ENCODE measurements at places on chromosomes 11 and 22.

DNA sequence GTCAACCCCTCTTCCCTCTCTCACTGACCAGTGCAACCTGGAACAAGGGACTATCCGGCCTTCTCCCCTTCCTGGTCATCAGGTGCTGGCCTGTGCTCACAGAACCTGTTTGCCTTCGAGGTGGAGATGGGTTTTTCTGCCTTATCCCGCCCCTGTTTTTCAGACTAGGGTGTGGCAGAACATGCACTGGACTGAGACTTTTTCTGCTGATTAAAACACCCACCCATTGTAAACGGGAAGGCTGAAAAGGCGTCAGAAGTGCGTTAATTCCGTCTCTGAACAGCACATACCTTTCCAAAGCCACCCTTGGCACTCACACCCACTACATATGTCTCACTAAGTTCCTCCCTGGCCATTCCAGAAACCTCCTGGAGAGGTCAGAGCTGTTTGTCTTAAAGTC, 4.4 kb upstream of the B3GNT6 start:
- ATAC-seq = no peak

GRCh38 chr11:27423125-27423524, 49.5 kb downstream of the LGR4 start:
- ATAC-seq = no peak

DNA sequence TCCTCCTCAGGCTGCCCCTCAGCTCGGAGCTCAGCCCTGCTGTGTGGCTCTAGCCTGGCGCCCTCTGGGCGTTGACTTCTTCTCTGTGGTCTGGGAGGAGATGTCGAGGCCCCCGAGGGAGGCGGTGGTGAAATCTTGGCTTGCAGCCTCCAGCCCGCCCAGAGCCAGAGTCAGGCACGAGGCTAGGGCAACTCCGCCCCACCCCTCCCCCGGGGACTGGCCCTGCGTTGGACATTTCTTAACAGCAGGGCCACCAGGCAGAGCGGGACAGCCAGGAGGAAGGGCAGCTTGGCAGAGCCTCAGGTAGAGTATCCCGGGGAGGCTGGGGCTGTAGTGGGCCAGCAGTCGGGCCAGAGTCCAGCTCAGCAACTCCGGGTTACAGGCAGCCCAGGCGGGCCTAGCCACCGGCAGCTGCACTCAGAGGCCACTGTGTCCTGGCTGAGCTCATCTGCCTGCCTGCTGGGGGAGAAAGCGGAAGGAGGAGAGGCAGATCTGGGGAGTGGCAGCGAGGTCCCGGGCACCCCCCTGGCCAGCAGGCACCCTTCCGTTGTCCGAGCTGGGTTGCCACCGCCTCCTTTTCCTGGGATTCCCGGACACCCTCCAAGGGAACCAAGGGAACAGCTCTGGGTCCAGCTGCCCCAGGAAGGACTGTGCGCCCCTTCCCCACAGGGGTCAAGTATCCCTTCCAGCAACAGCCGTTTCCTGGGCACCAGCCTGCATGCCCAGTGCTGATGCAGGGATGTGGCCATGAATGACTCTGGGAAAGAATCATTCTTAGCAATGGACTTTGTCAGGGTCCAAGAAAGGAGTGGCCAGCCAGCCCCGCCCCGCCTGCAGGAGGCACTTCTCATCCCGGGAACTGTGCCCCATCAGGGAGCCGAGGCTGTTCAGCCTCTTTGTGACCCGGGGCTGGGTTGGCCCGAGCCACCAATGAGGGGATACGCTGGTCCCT, at the start of gene ALDH3B1:
TSS of gene ALDH3B1 (plus strand) at position 238 of the 952 bp plus-strand sequence. CDS start 4,971 bp downstream, outside the sequence.
- peak; percentile 56 for ATAC-seq

DNA sequence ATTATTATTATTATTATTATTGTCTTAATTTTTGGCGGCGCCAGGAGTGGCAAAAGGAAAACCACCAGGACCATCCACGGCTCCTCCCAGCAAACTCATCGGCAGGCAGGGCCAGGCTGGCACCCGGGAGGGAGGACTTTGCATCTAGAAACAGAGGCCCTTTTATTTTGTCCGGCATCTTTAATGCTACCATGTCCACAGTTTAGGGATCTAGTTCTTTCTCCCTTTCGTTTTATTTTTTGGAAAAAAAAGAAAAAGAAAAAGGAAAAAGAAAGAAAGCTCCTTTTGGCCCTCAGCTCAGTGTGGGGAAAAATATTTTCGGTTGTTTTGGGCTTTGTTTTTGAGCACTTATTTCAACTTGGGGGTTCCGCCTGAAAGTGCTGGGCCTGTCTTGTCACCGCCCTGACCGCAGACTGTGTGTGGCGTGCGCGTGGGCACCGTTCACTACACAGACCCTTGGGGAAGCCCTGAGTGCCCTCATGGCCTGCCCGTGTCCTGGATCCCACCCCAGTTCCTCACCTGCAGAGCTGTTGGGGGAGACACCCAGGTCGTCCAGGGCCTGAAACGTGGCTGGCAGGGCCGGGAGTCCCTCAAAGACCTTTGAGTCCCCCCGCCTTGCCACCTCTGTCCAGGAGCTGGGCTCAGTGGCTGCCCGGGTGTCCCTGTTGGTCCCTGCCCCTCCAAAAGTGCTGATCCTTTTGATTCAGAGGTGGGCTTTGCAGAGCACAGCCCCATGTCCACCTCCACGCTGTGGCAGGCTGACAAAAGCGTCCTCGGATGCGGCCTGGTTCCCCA, 69.1 kb upstream of the PPARA start:
- ATAC-seq = no peak

- ATAC-seq = peak; percentile 57
These were observed 26.0 kb downstream of the IL10RA start for GRCh38 chr11:118012083-118012669.

DNA sequence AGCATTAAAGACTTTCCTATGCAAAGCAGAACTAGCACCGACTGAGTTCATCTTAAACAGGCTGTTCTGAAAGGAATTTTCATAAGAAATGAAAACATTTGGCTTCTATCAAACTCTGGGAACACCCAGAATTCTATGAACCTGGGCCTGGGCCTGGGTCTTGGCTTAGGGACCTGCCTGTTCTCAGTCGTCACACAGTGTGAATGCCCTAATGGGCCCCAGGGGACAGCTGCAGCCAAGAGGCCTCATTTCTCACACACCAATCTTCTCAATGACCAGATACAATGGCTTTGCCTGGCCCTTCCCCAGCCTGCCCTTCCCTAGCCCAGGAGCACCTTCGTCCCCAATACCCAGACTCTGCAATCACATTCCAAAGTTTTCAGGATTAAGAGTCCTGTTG, 234.9 kb upstream of the ARHGAP20 start:
- ATAC-seq = no peak

GRCh38 chr11:65541093-65541982, 16.5 kb downstream of the SCYL1 start:
- peak; percentile 0 for ATAC-seq

- no peak for ATAC-seq
These were observed 4.7 kb downstream of the HYOU1 start for GRCh38 chr11:119052163-119052814.

DNA sequence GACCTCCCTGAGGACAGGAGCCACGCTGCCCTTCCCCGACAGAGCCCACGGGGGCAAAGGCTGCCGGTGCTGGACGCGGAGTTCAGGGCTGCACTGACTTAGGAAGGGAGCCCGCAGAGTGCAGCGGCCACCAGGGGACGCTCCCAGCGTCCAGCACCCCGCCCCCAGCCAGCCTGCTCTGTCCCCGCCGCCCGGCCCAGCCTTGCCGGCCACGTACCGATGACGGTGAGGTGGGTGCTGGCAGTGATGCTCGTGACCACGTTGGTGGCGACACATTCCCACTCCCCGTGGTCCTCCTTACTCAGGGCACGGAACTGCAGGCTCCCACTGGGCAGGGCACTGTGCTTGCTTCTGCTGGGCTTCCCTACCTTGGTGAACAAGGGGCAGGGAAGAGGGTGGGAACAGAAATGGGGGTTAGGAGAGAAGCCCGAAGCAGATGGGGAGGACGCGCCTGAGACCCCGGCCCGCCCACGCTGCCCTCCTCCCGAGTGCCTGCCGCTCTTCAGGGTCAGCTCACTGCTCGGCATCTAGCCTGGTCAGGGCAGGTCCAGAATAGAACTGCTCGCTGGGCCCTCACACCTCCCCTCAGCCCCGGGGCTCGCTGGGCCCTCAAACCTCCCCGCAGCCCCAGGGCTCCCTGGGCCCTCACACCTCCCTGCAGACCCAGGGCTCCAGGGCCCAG, 25.9 kb downstream of the IGSF9B start:
- ATAC-seq = no peak

GRCh38 chr11:119229741-119230140, 23.6 kb downstream of the CBL start:
- ATAC-seq = no peak

- ATAC-seq = no peak
These were observed 108.8 kb downstream of the MPPED1 start for GRCh38 chr22:43520632-43521039.

DNA sequence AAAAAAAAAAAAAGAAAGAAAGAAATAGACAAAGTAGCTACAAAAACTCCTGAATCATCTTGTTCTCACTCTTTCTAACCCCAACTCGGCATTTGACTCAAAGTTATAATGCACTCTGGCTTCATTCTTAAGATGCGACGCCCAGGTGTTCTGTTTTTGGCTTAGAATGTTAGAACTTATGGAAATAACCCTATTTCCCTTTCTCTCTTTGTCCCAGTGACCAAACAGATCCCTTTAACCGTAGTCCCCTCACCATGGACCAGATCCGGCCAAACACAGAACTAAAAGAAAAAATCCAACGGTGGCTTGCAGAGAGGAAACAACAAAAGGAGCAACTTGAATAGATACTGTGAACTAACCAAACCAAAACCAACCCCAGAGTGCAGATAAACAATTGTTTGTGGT, 5.3 kb upstream of the ATP5MG start:
- no peak for ATAC-seq

- ATAC-seq = no peak
These were observed 184.5 kb upstream of the CHORDC1 start for GRCh38 chr11:90407350-90407749.

DNA sequence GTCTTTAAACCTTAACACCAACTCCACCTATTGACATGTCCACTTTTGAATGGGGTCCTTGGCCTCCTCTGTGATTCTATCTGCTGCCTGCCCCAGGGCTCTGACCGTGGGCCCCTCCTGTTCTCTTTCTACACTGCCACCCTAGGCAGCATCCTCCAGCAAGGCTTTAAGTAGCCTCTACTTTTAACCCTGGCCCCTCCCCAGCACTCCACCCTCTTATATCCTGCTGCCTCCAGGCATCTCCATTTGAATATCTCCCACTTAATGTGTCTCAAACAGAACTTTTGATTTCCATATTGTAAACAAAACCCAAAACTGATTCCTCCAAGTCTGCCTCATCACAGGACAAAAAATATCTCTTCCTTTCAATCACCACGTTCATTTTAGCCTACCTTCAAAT, 90.5 kb upstream of the ARHGAP32 start:
- no peak for ATAC-seq

- no peak for ATAC-seq
These were observed 212.4 kb upstream of the SESN3 start for GRCh38 chr11:95443386-95443785.

- ATAC-seq = no peak
These were observed 9.4 kb downstream of the TMPRSS13 start for GRCh38 chr11:117919781-117920221.

GRCh38 chr11:114987186-114987760, 308.9 kb downstream of the NXPE2 start:
- no peak for ATAC-seq

- no peak for ATAC-seq
These were observed 16.5 kb downstream of the RNF141 start for GRCh38 chr11:10524471-10524870.

DNA sequence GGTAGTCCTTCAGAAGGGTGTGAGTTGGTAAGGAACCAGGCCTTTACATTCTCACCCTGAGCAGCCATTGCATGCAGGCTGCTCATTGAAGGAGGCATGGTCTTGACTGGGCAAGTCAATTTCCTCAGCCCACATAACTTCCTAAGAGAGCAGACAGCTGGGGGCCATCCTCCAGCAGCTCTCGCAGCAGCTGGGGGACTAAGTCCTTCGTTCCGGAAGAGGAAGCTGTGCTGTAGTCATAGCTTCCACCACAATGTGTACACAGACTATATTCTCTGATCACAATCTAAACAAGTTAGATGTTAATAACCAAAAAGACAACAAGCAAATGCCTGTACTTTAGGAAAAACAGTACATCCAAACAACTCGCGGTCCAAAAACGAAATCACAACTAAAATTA, 30.1 kb upstream of the MPPED1 start:
- ATAC-seq = no peak

- ATAC-seq = peak; percentile 84
These were observed 1.7 kb upstream of the IGSF22 start for GRCh38 chr11:18727479-18728236.

Measured in SK-N-SH treated with all-trans-retinoic acid at 6 μM for 48 hours (cell line).